Activated CD4-positive, alpha-beta T cell treated with anti-CD3 and anti-CD28 coated beads for 4 hours (primary cell): ENCODE measurements at places on chromosomes 4 and X.

DNA sequence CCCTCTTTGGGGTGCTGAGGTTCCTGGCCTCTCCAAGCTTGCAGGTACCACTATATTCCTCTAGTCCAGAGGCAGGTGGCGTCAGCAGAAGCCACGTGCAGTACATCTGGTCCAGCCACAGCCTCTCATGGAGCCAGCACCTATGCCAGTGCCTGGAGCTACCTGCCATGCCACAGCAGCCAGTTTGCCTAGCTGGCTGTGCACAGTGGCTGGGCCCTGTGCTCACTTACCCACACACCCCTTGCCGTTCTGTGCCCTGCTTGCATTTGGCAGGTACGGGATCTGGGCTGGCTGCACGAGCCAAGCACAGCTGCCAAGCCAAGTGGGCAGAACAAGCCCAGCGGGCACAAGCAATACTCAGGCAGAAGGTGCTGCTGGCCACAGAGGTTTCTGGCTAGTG is 601.1 kb downstream of the EPHA5 start:
- no peak for DNase-seq

DNA sequence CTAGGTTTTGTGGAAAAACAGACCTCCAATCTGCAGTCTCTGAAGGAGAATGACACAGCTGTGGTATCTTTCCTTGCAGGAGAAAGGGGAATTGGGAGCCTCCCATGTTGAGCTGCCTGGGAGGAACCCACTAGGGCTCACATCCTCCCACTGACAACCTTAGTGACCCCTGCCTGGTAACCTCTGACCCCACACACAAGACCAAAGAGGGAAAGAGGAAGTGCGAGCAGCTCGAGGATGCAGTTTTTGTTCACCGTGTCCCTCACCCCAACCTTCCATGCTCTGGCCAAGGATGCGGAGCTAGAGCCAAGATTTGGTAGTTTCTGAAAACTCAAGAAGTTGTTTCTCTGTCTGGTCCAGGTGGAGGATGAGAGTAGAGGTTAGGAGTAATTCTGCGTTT is 5.4 kb upstream of the ZXDA start:
- no peak for DNase-seq

DNA sequence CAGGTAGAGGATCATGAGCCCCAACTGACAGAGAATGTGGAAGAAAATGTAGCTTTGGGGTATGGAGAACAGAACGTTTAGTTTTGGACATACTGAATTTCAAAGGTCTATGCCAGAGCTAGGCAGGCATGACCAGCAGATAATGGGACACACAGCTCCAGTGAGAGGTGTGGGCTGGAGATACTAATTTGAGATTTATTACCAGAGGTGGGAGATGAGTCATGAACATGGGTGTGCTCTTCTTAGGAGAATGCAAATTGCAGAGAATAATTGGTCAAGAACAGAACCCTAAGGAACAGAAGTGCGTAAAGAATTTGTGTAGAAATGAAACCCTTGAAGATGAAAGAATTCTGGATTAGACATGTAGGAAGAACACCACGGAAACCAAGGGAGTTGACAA is 125.2 kb downstream of the PACRGL start:
- DNase-seq, result no peak

DNA sequence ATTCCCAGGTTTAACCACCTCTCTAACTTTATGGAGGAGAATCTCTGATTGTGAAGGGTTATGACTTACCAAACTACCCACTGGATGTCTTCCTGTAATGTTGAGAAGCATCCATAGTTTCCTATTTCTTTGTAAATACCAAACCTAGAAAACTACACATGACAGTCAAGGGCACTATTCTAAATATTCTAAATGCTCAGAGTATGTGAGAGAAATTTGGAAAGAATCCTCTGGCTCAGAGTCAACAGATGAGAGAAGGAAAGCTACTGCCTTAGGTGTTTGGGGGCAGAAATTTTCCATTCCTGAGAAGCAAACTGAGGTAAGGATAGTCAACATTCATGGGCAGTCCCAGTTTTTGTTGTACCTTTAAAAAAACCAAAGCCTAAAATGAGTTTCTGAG is 155.8 kb downstream of the KCNIP4 start:
- no peak for DNase-seq

DNA sequence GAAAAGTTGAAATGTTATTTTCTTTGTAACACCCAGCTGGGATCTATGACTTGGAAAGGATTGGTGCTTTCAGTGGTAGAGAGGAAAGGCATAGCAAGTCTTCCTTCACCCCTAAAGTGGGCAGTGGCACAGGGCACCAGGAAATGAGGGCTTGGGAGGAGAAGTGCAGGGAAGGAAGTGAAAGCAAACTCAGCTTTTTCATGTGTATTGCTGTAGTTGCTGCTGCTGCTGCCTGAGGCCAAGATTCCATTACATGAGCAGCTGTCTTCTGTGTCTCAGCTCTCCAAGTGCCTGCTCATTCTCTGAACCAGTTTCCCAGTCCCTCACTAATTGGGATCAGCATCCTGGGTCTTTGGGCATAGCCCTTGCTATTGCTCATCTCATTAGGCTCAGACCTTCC is 2.6 kb downstream of the HCCS start:
- DNase-seq, result no peak
